ENCODE measurements at places on chromosomes 4 and X.

- no peak for DNase-seq
Observed at GRCh38 chr4:26407476-26407875, 82.8 kb downstream of the CCKAR start.

DNA sequence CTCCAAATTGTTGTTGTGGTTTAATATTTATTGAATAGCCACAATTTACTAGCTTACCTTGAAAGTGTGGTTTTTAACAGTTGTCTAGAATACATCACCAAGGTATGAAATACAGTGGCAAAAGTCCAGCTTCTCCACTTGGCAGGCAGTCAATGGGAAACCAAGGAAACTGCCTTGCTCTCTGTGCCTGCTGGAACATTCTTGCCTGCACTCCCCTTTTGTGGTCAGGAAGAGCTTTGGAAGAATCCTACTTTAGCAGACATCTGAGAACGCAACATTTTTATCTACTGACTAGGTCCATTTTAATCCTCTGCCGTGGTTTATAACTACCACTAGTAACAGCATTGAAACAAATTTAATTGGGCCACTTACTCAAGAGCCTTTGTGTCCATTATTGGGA, 64.5 kb downstream of the TENM3 start:
- no peak for DNase-seq

- no peak for DNase-seq
Observed at GRCh38 chrX:153638041-153638371, 9.0 kb upstream of the DUSP9 start.

DNA sequence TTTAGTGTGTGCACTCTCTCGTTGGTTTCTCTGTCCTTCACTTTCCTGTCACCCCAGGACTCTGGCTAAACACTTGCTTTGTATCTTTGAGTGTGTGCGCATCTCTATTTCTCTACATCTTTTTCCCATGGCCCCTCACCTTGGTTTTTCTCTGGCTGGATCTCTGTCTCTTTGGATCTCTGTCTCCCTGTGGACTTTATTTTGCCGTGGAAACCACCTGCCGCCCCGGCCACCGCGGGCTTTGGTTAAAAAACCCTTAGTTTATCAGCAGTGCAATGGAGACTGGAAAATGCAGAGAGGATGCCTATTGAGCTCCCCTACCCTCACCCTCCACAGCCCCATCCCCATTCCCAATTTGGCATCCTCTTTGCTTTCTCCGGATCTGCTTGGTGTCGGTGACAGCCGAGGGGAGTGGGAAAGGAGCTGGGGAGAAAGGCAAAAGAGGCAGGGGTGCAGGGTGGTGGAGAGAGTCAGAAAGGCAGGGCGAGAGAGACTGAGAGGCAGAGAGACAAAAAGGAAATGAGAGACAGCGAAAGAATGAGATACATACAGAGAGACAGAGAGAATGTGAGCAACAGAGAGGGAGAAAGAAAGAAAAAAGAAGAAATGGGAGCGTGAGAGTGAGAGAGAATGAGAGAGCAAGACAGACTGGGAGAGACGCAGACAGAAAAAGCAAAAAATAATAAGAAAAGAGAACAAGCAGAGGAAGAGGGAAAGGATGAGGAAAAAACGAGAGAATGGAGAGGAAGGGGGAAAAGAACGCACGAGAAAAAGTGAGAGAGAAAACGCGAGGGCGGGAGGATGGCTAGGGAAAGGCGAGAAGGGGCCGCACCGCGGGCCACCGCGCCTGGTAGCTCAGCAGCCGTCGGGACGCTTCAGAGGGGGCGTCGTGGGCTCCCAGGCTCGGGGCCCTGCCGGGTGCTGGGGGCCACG, 688 bp downstream of the GPR101 start:
- DNase-seq, result no peak

GRCh38 chr4:3462321-3462789, 751 bp upstream of the DOK7 start:
- DNase-seq, result no peak
